ENCODE measurements at places on chromosomes 5 and 9.

- no peak for DNase-seq
These were observed 658.6 kb downstream of the NR2F1-AS1 start for GRCh38 chr5:92922231-92922967.

GRCh38 chr9:116078640-116079039 lies 75.0 kb upstream of the PAPPA start:
- no peak for DNase-seq

- no peak for DNase-seq
These were observed 88.1 kb upstream of the EPB41L4B start for GRCh38 chr9:109408759-109409462.

DNA sequence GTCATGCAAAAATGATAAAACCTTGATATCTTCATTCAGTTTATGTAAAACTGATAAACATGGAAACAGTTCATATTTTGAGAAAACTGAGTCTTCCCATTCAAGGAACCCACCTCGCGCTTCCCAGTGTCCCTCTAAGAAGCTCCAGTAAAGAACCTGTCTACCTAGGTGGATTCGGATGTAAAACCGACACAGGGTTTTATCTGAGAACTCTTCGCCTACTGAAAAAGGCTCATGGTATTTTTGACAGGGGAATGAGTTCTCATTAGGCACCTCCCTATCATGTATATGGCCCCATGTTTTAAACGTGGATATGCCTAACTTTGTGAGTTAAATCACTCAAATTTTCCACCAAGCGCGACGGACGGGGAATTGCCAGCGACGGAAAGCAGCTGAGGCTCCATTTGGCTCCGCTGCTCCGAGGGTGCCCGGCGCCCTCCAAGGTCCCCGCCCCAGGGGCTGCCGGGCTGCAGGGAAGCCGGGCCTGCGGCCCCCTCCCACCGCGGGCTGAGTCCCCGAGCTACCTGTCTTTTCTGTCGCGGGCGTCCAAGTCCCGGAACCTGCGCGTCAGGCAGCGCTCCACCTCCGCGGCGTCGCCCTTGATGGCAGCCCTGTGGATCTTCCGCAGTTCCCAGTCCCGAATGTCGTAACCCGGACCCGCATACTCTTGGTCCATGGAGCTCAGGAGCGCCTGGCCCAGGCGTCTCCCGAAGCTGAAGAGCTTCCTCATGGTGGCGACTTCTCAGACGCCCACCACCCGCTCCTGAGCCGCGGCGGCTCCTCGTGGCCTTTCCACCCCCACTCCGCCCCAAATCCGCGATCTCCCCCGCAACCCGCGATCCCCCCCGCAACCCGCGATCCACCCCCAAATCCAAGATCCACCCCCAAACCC lies 594 bp downstream of the ANKRD18A start:
- DNase-seq: no peak

DNA sequence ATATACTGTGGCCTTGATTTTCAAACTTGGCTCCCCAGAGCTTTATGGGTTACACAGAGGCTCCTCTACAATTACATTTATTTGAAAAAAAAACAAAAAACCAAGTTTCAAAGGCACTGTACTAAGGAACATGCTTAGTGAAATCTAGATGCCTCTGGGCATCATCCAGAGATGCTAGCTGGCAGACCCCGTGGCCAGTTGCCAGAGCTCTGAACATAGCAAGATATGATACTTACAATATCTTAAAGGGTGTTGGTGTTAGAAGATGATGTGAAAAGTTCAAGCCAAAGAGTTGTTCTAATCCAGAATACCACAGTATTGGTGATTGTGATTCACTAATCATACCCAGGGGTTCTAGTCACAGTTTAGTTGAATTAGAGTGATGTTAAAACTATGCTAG lies 87.8 kb downstream of the JAK2 start:
- DNase-seq: no peak
